Stimulated activated CD4-positive, alpha-beta T cell treated with anti-CD3 and anti-CD28 coated beads, Interleukin-12 subunit alpha, Interleukin-12 subunit beta, amount 100 ng/mL, for 24 hours (primary cell): ENCODE measurements at places on chromosomes 3 and 15.

DNA sequence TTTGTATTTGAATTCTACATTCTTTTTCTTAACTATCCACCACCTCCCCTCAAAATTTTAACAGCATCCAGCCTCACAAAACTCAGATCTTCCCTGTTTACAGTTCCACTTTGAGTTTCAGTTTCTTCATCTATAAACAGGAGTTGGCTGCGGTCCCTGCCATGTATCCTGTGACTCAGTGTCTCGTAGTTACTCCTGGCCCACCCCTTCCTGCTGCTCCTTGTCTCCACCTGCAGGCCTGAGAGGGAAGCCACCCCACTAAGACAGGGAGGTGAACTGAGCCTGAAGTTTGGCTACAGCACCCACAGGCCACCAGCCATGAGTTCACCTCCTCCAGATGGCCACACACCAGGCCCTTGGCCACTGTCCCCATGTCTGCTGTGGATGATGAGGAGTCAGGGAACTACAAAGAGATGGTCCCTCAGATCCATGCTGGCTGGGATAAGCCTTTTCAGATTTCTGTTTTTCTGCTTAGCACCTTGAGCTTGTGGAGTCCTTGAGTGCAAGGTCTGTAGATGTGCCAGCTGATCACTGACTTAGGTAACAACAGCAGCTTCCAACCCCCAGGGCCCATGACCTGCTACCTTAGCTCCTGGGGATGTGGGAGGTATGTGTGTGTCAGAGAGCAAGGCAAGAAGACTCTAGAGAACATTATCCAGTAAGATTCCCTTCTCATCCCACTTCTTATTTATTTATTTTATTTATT lies 37.5 kb downstream of the CD86 start:
- peak; percentile 53 for DNase-seq

DNA sequence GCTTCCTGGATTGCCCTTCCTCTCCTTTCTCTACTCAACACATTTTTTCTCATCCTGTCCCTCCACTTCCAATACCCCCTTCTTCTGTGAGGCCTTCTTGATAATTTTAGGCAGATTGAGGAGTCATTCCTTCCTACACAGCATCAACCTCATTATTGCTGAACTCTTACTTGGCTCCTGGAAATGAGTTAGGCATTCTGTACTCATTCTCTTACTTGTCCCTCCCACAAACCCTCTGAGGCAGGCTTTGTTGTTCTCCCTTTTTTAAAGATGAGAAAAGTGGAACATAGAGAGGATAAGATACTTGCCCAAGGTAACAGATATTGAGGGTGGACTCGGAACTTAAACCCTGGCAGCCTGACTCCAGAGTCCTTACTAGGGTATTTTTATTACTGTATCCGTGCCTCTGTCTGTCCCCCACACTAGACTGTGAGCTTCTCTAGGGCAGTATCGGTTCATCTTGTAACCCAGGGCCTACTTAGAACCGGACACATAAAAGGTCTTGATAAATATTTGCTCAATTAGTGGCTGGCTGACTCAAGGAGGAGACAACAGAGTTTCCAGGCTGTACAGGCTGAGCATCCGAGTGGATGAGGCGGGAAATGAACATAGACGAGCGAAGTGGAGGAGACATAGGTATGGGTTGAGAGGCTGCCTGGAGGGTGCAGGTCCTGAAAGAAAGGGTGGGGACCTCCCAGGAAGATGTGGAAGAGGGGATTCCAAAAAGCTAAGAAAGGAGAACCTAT lies 148.7 kb upstream of the ATP2B2 start:
- no peak for DNase-seq

- no peak for DNase-seq
Measured at GRCh38 chr3:144915202-144915601, 943.6 kb downstream of the DIPK2A start.

DNA sequence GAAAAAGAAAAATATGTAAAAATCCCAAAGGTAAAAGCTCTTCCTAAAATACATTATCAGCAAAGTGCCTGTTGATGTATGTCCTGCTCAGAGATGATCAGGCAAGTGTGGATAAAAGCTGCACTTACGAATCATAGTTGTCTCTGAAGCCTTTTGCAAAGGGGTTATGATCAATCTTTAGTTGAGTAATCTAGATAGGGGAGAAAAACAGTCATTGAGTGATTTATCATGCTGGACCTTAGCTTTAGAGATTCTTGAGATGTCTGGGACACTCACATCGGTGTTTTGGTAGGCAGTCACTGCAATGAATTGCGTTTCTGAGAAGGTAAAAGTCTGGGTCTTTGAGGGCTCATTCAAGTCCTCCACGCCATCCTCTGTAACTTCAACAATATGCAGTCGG lies 3.7 kb downstream of the EOMES start:
- DNase-seq, result no peak

DNA sequence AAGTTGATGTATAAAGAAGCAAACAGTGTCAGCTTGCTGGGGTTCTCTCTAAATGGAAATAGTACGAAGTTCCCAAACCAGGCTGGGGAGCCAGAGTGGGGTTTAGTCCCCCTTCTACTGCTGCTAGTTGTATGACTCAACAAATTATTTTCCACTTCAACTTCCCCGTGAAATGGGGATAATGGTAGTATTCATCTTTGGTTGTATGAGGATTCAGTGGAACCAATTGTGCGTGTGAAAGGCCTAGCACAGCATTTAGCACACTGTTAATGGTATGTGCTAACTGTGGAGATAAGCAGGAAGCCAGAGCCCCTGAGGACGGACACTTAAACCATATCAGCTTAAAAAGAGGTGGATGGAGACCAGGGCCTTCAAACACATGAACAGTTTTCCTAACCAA lies 4.2 kb downstream of the SORD start:
- no peak for DNase-seq

GRCh38 chr3:129016356-129016719 lies 15.2 kb downstream of the EFCC1 start:
- DNase-seq, result no peak

GRCh38 chr15:63238796-63239195 lies 38.6 kb upstream of the APH1B start:
- no peak for DNase-seq

DNA sequence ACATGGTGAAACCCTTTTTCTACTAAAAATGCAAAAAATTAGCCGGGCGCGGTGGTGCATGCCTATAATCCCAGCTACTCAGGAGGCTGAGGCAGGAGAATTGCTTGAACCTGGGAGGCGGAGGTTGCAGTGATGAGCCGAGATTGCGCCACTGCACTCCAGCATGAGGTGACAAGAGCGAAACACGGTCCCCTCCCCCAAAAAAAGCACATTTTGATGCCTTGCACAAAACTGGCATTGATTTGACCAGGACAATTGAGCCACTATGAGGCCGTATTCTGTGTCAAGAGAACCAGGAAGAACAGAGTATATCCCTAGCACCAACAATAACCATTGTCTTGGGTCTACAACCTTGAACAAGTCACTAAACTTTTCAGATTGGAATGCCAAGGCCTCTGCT lies 50.6 kb downstream of the SH3BP5 start:
- DNase-seq, result no peak

DNA sequence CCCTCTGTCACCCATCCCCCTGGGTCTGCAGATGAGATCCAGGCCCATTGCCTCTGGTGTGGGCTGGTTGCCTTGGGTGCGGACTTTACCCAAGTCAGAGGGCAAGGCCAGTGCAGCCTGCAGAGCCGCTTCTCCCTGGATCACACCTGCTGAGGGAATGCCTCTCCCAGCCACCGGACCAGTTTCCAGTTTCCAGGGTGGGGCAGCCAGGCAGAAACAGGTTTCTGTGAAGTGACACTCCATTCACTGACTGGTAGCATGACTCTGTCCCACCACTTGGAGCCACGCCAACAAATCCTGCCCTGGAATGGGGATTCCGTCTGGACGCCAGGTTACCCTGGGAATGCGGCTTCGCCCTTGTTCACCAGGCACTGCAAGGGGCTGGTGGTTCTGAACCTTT lies 30.0 kb downstream of the PAQR5 start:
- no peak for DNase-seq

DNA sequence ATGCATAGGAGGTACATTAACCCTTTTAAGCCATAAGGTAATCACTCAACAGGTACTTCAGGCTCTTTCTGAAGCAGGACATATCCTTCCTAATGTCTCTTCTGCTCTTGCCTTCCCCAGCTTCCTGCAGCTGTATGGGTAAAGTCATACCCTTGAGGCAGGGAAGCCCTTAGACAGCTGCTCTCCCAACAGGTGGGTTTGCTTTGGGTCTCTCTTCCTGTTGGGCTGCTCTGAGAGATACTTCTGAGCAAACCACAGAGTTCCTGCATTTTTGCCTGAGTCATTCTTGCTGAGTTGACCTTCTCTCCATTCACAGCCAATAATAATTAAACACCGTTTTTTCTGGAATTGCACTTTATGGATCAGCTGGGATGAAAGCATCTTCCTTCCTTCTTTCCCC lies 2.0 kb upstream of the TRAT1 start:
- DNase-seq, result no peak

DNA sequence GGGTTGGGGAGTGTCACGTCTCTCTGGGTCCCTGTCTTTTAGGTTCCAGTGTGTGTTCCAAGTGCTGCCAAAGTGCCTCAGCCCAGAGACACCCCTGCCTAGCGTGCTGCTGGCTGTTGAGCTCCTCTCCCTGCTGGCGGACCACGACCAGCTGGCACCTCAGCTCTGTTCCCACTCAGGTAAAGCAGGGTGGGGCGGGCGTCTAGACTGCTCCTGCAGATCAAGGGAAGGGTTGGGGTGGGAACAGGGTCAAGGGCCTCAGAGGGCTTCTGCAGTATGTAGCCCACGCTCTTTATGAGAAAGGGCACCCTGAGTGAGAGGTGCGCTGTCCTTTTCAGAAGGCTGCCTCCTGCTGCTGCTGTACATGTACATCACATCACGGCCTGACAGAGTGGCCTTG lies 17.2 kb downstream of the ATRIP start:
- no peak for DNase-seq

GRCh38 chr3:49924683-49925082 lies 4.9 kb downstream of the MON1A start:
- no peak for DNase-seq

DNA sequence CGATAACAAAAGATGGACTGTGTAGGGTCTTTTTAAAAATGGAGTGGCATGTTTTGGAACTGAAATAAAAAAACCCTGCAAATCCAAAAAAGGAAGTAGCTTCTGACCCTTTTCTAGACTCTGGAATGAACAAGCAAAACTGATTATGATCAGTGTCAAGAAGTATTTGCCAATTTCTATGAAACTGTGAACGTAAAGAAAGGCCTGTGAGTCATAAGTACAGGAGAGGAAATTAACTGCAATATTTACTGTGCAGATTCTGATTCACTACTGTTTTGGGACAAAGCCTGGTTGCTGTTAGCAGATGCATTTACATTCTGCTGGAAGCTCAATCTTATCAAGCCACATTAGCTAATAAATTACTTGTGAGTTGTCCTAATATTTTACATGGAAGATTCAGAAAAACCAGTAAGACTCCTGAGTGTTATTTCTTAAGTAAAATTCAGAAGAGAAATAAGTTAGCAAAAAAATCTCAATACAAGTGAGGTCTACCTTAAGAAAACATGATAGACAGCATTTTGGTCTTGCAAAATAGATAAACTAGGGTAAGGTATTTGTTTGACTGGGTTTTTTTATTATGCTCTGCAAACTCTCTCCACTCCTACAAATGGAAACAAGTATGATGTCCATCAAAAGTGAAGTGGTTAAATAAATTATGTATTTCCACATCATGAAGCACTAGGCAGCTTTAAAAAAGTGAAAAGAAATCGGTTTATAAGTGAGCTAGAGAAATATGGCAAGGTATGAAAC lies 90.2 kb upstream of the LMOD3 start:
- no peak for DNase-seq

DNA sequence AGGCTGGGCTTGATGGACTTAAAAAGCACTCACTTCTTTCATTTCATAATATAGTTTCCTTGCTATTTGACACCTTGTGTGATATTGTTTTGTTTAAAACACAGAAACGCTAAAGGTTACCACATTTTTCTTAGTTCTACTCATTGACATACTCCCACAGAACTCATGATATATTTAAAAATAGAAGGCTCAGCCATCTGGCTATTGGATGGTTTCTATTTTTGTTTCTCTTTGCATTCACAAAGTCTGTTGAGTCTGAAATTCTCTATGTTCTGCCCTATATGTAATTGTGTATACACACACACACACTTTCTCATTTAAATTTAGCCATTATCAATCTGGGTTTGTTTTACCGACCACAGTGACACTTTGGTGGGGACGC lies 128.2 kb downstream of the SOX2 start:
- DNase-seq, result no peak

DNA sequence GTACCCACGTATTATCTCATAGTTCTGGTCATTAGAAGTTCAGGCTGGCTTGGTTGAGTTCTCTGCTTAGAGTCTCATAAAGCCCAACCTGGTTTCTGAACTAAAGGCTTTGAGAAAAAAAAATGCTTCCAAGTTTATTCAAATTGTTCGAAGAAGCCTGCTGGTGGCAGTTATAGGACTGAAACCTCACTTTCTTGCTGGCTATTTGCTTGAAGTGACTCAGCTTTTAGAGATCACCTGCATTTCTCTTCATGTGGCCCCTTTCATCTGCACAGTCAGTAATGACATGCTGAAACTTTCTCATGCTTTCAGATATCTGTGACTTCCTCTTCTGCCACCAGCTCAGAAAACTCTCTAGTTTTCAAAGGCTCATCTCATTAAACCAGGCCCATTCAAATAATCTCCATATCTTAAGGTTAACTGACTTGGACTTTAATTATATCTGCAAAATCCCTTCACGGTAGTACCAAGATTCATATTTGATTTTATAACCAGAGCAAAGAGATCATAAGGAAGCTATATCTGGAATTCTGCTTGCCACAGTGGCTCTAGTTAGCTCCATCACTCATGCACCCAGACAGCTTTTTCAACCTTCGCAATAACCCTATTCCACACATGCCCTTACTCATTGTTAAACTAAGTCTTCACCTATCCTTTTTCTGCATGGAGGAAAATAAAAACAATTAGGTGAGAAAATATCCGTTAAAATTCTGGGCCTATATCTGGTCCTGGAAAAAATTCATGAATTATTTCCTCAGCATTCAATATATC lies 433.8 kb upstream of the CBLB start:
- no peak for DNase-seq

- no peak for DNase-seq
Measured at GRCh38 chr3:12198301-12198700, 39.6 kb upstream of the TIMP4 start.

GRCh38 chr3:124174910-124175874 lies 183.3 kb upstream of the ROPN1 start:
- no peak for DNase-seq

- DNase-seq, result no peak
Measured at GRCh38 chr3:129019266-129019665, 18.2 kb downstream of the EFCC1 start.
